ENCODE measurements at places on chromosomes 5 and 9.

DNA sequence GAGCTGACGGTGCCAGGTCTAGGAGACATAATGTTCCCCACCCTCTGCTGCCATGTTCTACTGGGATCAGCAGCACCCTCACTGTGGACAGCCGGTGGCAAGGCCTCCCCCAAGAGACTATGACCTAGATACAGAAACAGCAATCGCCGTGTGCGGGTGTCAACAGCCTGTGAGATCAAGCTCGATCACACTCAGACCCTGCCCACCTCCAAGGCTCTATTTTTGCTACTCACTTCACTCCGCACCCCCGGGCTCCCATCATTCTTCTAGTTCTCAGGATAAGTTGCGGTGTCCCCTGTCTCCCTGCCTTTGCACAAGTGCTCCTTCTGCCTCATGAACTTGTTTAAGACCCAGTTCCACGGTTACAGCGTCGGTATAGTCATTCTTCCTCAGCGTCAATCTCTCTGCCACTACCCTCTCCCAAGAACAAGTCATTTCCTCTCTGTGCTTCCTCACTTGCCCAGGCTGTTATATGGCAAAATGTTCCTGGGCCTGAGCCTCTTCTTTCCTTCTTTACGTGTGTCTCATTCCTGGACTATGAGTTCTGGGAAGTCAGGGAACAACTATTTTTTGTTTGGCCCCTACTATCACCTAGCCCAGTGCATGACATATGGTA is 5.4 kb upstream of the DOCK8 start:
- no peak for DNase-seq

GRCh38 chr9:135157856-135158563 is 70.5 kb downstream of the OLFM1 start:
- no peak for DNase-seq

DNA sequence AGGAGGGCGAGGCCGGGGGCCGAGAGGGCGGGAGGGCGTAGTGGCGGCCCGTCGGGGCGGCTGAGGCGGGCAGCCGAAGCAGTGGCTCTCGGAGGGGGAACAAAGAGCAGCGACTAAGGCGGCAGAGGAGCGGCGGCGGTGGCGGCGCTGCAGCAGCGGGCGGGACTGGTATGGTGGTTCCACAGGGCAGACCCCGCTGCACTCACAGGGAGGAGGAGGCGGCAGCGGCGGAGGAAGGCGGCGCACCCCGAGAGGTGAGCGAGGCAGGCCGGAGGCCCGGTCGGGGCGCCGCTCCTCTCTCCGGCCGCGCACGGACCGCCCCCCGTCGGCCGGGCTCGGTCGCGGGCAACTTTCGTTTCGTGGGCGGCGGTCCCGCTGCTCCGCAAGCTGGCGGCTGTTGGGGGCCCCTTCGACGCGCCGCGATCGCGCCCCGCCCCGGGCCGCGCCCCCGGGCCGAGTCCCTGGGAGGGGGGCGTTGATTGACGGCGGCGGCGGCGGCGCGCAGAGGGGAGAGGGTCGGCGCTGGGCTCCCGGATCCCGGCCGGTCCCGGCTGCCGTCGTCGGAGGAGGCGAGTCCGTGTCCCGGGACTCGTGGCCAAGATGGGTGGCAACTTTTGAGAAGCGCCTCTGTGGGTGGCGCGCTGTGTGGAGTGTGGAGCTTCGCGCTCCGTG is 467 bp downstream of the CNOT6 start:
- peak; percentile 47 for DNase-seq

DNA sequence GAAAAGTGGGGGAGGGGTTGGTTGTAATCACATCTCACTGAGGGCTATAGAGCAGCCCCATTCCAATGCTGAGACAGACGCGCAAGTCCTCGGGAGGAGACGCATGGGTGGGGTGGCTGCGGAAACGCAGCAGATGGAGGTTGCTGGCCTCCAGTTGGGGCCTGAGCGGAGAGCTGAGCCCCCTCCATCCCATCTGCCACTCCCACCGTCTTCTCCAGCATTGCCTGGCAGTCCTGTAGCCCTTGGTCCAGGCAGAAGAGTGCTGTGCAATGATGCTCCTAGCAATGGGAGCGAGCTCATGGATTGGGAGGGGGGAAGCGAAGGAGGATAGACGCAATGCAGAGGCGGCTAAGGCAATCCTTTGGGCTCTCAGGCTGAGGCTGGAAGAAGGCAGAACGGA is 79.4 kb upstream of the GLRA1 start:
- DNase-seq: no peak

Measured in MG63 (cell line).